GDM1 (cell line): ENCODE measurements at places on chromosomes 7 and 10.

DNA sequence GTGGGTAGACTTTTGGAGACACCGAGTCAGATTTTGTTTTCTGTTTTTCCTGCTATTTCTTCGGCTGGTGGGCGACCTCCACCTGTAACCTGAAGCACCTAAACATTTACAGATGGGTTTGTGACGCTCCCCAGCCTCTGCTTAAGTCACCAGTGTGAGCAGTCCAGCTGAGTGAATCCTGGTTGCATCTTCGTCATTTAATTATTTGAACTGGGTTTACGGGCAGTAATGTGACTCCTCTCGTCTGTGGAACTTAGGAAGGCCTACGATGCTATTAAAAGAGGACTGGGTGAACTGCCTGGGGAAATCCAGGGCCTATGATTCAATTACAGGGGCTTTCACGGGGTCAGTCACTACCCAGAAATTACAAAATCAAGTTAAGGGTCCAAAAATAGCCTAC lies 52.5 kb downstream of the WNT2 start:
- DNase-seq, result no peak

GRCh38 chr10:69929575-69929974 lies 123.1 kb upstream of the MACROH2A2 start:
- DNase-seq, result no peak

GRCh38 chr10:118204292-118204943 lies 137.7 kb downstream of the FAM204A start:
- no peak for DNase-seq

GRCh38 chr7:105707967-105708762 lies 126.9 kb upstream of the EFCAB10 start:
- DNase-seq, result no peak

DNA sequence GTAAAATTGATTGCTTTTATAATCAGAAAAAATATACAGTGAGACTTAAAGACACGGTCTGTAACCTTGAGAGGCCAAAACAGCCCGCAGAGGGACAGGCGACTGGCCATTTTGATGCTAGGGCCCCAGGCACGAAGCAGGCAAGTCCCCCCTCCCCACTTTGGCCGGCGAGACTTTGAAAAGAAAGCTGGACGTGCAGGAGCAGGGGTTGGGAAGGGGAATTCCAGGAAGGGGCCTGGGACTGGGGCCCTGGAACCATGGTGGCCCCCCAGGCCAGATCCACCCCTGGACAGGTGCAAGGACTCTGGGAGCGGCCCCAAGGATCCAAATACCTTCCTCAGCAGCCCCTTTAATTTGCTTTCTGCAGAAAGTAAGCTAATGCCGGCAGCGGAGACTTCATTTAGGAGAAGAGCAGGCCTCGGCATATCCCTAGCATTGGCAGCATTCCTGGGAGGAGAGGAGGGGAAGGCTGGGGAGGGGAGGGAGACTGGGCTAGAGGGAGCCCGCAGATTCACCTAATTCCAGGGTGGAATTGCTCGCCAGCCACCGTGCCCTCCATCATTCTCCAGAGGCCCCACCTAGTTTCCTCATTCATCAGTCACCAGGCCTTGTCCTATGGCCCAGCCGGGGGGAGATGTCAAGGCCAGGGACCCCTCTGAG lies 24.9 kb upstream of the TNRC18 start:
- no peak for DNase-seq

DNA sequence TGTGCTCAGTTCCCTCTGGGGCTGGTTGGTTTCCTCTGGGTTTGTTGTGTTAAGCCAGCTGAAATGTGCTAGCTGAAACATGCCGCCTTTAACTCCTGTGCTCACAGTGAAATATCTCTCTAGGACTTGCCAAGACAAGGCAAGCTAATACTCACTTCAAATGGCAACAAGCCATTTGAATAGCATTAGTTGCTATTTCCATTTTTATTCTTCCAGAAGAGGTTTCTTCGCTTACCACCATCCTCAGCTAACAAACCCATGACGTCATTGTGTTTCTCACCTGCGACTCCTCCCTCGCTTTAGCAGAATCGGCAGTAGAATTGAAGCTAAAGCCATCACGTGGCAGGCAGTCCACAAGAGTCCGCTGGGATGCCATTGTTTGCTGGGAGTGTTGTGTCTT lies 61.3 kb downstream of the ZNF22 start:
- DNase-seq, result no peak

DNA sequence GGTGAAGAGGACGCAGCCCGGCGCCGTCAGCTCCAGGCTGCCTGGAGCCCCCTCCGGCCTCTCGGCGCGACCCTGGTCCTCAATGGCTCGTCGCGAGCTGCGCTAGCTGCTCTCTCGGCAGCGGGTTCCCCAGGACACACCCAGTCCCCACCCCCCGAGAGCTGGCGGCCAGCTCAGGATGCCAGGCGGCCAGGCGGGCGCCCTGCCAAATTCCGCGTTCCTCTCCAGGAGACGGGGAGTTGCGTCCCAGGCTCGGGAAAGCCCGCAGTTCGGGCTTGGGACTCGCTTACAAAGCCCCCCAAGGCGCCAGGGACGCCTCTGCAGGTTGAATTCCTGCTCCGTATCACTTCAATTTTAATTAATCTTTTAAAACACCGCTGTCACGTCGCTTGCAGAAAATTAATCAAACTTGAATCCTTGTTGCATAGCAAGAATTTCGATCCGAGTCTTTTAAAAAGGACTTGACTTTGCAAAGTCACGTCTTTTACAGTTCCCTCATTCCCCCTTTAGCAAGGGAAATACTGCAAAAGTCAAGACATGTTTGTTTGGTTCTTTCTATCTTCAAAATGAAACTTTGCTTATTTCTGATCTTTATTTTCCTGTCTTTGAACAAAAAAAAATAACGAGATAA lies 28.2 kb downstream of the SKIDA1 start:
- peak; percentile 59 for DNase-seq

- no peak for DNase-seq
Observed at GRCh38 chr7:20954711-20955619, 168.3 kb upstream of the SP8 start.

DNA sequence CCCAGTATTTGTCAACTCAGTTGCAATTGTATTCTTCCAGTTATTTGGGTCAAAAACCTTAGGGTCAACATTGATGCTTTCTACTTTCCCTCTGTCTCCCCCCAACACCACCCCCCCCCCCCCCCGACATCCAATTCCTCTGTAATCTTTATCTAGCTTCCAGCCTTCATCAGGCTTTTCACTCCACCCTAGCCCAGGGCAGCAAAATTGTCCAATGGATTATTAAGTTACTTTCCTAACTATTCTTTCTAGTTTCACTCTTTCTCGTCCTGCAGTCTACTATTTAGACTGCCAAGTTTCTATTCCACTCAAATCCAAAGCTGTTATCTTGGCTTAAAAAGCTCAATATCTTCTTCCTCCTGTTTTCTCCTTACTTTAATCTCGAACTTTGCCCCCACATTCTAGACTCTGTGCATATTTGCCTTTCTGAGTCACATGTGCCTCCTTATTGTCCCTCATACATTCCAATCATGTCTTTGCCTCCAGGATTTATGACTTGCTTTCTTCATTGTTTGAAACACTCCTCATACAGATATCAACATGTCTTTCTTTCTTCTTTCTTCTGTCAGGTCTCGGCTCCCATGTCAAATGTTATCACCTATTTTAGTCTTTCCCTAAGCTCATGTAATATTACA lies 196.6 kb upstream of the TMEM196 start:
- no peak for DNase-seq

DNA sequence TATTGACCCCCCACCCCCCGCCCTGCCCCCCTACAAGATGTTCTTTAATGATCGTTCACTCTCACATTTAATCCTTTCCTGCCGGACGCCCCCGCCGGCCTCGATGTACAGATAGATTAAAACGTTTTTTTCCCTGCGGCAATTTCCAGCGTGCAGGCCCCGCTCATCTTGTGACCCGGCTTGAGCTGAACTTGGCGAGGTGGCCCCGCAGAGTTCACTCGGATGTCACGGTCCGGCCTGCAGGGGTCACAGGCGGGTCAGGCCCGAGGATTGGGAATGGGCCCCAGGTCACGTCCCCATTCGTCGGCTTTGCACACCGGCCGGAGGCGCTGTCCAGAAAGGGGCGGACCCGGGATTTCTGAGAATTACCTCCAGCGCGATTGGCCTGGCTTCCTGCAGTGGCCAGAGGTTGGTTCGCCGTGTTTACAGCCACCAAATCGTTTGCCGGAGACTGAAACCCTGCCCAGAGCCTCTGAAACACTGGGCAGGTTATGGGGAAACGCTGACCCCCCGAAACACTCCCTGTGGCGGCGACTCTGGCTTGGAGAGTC lies 1.9 kb upstream of the CYP26A1 start:
- DNase-seq, result no peak

- peak; percentile 9 for DNase-seq
Observed at GRCh38 chr7:85041605-85042216, 145.1 kb downstream of the SEMA3D start.
